ENCODE measurements at places on chromosomes 7 and 10.

DNA sequence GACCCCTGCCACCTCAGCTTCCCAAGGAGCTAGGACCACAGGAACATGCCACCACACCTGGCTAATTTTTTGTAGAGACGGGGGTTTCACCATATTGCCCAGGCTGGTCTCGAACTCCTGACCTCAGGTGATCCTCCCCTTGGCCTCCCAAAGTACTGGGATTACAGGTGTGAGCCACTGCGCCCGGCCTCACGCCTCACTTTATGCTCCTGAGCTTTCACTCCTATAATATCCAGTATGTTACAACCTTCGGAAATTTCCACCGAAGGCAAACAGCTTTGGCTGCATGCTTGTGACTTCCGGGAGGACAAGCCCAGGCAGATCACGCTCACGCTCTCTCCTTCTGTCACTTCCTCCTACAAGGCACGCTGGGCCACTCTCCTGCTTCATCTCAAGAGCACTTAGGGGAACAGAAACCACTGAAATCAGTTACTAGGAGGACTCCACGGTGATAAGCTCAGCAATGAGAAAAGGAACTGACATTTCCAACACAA, 4.4 kb upstream of the MAD1L1 start:
- DNase-seq: no peak

DNA sequence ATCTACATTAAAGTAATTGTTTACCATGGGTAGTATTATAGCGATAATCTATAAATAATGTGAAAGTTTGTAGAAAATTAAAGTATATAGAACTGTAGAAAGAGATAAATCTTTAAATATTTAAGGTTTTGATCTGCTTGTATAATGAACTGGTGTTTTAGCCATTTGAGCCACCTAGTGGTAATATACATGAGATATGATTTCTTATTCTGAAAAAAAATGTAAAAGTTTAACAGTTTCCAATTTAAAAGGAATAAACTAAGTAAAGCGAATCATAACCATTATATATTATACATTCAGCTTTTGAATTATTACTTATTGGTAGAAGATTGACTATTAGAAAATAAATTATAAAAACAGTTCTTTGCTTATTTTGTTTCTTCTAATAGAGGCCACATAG, 91.2 kb downstream of the OTUD1 start:
- DNase-seq: no peak

- DNase-seq: no peak
These were observed 588.7 kb upstream of the MBL2 start for GRCh38 chr10:53361281-53361680.

DNA sequence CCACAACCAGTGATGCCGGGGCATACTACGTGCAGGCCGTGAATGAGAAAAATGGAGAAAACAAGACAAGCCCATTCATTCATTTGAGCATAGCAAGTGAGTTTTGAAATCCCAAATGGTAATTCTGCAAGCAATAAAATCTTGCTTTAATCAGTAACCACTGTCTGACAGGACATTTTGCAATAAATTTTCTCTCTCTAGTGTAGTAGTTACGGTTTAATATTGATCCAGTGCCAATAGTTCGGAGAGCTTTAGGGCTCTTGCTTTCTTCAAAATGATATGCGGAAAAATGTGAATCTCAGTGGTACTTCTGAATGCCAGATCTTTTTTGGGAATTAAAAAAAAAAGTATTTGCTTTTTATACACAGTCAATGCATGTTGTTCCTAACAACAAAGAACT, 520.4 kb downstream of the SDK1 start:
- DNase-seq: no peak

- DNase-seq: no peak
These were observed 59.8 kb downstream of the CSGALNACT2 start for GRCh38 chr10:43197834-43198681.

DNA sequence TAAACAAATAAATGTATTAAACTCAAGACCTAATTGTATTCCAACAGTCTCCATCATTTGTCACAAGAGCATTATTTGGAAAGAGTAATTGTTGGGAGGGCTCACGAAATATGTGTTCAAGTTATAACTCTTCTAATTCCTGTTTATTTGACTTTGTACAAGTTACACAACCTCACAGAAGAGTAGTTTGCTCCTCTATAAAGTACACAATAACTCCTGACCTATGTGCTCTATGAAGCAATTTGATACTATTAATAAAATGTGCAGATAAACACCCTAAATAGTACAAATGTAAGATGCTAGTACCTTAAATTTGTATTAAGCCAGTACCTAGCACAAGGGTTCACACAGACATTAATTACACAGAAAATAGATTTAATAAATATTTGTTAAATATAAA, 285.8 kb downstream of the LRRTM3 start:
- no peak for DNase-seq

DNA sequence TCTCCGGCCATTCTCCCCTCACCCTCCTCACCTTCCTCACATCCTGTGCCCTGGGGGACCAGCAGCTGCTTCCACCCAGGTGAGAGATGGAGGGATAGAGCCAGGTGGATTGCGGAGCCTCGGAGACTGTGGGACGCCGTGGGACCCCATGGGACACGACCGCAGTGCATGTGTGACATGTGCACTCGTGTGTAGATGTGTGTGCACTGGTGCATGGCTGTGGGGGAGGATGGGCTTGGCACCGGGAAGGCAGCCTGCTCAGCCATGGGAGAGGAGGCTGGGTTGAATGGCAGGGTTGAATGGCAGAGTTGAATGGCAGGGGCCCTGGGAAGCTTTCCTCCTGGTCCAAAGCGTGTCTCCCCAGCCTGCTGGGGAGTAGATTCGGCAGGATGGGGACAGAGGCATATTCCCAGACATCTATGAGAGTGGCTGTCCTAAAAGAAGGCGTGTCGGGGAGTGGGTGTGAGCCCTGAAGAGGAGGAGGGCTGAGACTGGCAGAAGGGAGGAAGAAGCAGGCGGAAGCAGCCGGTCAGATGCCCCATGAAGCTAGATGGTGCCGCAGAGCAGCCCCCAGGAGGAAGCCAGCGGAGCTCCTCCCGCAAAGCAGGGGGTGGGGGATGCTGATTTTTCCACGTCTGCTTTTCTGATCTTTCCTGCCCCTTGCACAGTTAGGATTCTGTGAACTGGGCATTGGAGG, 815 bp downstream of the GIMAP8 start:
- peak; percentile 23 for DNase-seq

DNA sequence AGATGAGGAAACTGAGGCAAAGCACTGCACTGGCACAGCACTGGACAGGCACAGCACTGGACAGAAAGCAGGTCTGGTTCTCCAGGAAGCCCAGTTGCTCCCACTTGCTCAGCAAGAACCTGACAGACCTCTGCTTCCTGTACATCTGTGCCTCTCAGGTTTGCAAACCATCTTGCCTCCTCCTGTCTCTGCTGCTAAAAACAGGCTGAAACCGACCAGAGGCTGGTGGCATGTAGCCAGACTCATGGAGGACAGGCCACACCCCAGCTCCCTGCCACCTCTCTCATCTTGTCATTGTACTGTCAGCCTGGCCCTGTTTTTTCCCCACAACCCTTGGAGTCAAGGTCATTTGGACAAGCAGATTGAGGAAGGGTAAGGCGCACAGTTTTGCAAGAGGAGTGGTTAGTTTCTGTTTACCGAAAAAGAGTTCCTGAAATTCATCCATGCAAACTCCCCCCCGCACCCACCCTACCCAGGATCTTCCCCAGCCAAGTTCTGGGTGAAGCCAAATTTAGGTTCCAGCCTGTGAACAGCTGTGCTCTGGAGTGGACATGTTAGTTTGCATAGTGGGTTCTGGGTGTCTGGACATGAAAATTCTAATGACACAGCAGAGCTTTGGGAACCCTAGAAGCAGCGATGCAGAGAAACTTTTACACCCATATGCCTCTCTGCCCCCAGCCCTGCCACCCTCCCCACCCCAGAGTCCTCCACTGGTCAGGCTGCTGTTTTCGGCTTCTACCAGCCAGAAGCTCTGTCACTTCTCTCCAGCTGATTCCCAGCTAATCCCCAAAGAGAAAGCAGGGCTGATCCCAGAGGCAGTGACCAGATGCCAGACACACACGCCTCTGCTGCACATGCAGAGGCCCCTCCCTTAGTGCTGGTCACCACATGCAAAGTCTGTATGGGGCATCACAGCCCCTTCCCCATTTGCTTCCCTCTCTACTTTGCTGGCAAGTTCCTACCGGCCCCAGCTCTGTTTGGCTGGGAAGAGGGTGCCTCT, 8.5 kb upstream of the C10orf105 start:
- DNase-seq: peak; percentile 56

DNA sequence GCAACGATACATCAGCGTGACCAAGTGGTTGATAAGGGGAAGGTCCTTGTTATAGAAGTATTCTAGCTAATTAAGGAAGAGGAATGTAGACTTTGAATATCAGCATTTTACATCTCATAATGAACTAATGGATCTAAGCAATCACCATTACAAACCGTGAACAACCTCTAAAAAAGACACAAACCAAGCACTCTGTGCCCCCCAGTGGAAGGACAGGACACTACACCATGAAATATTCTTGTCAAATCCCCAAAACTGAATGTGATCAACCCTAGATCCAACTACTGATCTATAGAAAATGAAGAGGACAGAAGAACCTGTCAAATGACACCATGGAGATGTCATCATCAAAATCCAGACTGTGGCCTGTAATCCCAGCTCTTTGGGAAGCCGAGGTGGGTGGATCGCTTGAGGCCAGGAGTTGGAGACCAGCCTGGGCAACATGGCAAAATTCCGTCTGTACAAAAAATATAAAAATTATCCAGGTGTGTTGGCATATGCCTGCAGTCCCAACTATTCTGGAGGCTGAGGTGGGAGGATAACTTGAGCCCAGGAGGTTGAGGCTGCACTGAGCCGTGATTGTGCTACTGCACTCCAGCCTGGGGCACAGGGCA, 111.3 kb upstream of the CARD11 start:
- peak; percentile 50 for DNase-seq

- no peak for DNase-seq
These were observed 354.4 kb downstream of the PLXDC2 start for GRCh38 chr10:20170661-20171060.

GRCh38 chr10:56867236-56867635, 506.2 kb upstream of the ZWINT start:
- DNase-seq: no peak

GRCh38 chr10:97762056-97762455, 9.7 kb downstream of the SFRP5 start:
- DNase-seq: no peak

GRCh38 chr10:74801447-74801846, 25.0 kb upstream of the KAT6B start:
- DNase-seq: no peak

GRCh38 chr10:93915598-93915997, 21.8 kb downstream of the SLC35G1 start:
- DNase-seq: no peak

DNA sequence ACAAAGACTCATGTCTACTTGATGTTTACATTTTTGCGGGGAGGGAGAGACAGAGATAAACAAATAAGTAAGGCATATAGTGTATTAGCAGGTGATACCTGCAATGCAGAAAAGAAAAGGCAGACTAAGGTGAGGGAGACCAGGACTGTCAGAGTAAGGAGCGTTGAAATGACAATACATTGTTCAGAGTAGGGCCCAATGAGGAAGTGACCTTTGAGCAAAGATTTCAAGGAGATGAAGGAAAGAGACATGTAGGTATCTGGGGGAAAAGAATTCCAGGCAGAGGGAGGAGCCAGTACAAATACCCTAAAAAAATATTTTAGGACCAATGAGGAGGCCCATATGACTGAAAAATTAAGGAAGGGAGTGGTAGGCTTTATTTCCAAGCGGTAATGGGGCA, 162.7 kb upstream of the PRSS1 start:
- no peak for DNase-seq

DNA sequence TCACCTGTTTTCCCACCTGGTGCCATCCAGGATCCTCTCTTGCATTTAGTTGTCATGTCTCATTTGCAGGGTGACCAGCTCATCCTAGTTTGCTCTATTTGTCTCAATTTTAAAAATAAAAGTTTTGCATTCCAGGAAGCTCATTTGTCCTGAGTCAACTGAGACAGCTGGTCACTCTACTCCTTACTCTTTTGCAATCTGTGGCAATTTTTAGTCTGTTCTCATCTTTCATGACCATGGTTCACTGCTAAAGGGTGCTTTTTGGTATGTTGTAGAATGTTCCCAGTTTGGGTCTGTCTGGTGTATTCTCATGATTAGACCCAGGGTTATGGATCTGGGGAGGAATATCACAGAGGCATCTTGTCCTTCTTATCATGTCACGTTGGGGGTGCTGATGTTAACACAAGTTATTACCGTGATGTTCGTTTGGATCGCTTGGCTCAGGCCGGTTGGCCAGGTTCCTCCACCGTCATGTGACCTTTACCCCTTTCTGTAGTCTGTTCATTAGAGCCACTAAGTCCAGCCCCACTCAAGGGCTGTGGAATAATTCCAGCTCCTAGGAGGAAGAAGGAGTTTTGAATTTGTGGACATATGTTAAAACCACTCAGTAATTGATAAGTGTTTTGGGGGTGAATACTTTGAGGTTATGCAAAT, 103.3 kb upstream of the IGFBP3 start:
- no peak for DNase-seq

GRCh38 chr7:66883716-66884115, 37.3 kb upstream of the TMEM248 start:
- no peak for DNase-seq

GRCh38 chr10:72407927-72408600, 53.3 kb upstream of the DNAJB12 start:
- no peak for DNase-seq

- no peak for DNase-seq
These were observed 47.6 kb downstream of the TSPAN15 start for GRCh38 chr10:69498711-69499471.

DNA sequence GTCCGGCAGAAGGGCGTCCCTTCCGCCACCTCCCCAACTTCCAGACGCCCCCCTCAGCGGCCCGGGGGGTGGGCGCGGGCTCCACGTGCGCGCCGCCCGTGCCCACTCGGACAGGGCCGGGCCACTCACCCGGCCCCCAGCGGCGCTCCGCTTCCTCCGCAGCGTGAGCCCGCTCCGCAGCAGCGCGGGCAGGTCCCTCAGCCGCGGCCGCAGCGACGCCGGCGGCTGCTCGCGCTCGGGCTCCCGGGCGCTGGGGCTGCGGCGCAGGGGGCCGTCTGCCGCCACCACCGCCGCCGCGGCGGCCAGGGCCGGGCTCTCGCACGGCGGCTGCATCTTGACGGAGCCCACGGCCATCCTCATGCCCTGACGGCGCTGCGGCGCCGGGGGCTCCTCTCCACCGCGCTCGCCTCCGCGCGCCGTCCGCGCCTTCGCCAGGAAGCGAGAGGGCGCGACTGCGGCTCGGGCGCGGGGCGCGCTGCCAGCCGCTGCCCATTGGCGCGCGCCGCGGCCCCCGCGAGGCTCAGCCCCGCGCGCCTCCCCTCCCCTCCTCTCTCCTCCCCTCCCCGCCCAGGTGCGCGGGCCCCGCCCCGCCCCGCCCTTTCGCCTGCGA, at the start of gene RAPGEF5:
Gene RAPGEF5, minus strand, starts transcription at position 454 of the 610 bp plus-strand sequence. Its CDS starts 94 bp downstream, at position 360.
- DNase-seq: peak; percentile 76

Data from body of pancreas (tissue), 4 donors.